ENCODE measurements at places on chromosomes 16 and 17. TPM values are rescaled to one million over a fixed set of nuclear protein-coding genes. Genes with fewer than 3 reads are reported as not detected.

- peak overlapping the region; percentile 73 for H3K4me3 ChIP-seq
- H3K27ac ChIP-seq: peak overlapping the region; percentile 88
- peaks cover 48% of the 10 kb centered on the region for H3K36me3 ChIP-seq
- no peaks in the 10 kb centered on the region for H3K27me3 ChIP-seq
- DNase-seq: no peak
Observed at GRCh38 chr17:16439303-16439791, 24.0 kb downstream of the TRPV2 start.

GRCh38 chr17:76134911-76135809 lies 5.9 kb downstream of the FOXJ1 start:
- no peaks in the 10 kb centered on the region for H3K36me3 ChIP-seq
- no peak overlapping the region for H3K4me3 ChIP-seq
- H3K27ac ChIP-seq: no peak overlapping the region
- no peak for DNase-seq

Gene KRT9
- not detected for total RNA-seq

Gene CD300LB
- not detected for total RNA-seq

DNA sequence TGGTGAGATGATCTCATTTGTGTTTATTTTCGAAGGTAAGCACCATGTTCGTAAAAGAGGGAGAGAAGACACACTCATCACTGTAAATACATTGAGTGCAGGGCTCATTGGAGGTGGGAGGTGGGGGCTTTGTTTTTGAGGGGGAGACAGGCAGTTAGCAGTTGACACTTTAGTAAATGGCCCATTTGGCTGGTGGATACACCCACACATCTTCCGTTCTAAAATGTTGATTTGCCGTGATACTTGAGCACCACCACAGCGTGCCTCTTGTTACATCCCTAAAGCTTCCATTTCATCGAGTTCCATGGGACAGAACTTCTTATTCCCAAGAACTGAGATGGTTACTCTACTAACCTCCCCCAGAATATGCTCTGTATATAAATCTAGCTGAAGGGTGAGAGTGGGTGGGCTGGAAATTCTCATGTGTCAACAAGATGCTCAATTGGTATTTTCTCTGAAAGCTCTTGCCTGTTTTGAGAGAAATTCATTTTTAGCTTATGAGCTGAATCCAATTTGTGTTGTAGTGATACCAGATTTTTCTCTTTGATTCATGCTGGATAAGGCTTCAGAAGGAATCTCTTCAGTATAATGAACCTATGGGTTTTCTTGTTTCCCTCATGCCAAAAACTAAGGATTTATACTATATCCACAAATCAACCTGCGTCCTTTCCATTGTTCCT lies 314.3 kb downstream of the RBFOX1 start:
- DNase-seq: no peak
- no peaks in the 10 kb centered on the region for H3K27me3 ChIP-seq
- H3K36me3 ChIP-seq: no peaks in the 10 kb centered on the region
- no peaks in the 10 kb centered on the region for H3K4me1 ChIP-seq
- H3K4me3 ChIP-seq: no peak overlapping the region

GRCh38 chr17:45277216-45277849 lies 15.4 kb upstream of the SPATA32 start:
- peak; percentile 84 for DNase-seq
- H3K27ac ChIP-seq: no peak overlapping the region
- no peaks in the 10 kb centered on the region for H3K27me3 ChIP-seq
- H3K4me3 ChIP-seq: no peak overlapping the region
- H3K4me1 ChIP-seq: peaks cover 4% of the 10 kb centered on the region

Gene CSH1
- not detected for total RNA-seq

- no peak overlapping the region for H3K27ac ChIP-seq
- no peaks in the 10 kb centered on the region for H3K4me1 ChIP-seq
- H3K27me3 ChIP-seq: no peaks in the 10 kb centered on the region
- no peak for DNase-seq
- H3K36me3 ChIP-seq: no peaks in the 10 kb centered on the region
- H3K4me3 ChIP-seq: no peak overlapping the region
Observed at GRCh38 chr17:41657176-41657754, 31.4 kb upstream of the EIF1 start.

Gene OR1A1
- not detected for total RNA-seq

DNA sequence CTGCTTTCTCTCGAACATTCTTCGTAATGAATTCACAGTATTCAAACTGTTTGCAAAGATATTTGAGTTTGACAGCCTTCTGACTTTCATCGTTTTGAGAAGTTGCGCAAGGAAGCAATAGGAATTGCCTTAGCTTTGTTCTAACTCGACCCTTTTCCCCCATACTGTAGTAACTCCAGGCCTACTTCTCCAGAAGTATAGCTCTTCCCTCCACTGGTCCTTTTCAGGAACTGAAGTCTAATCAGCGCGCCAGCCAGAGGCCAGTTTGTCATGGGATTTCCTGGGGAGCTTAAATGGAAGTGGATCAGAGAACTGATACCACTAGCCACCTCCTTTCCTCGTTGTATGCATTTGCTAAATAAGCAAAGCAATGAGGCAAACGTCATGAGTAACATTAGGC lies 27.9 kb downstream of the CDR2 start:
- no peak for DNase-seq
- no peak overlapping the region for H3K27ac ChIP-seq
- no peaks in the 10 kb centered on the region for H3K4me1 ChIP-seq
- H3K36me3 ChIP-seq: peaks cover 53% of the 10 kb centered on the region
- no peaks in the 10 kb centered on the region for H3K27me3 ChIP-seq
- no peak overlapping the region for H3K4me3 ChIP-seq
